ENCODE measurements at places on chromosomes 3 and 15.

DNA sequence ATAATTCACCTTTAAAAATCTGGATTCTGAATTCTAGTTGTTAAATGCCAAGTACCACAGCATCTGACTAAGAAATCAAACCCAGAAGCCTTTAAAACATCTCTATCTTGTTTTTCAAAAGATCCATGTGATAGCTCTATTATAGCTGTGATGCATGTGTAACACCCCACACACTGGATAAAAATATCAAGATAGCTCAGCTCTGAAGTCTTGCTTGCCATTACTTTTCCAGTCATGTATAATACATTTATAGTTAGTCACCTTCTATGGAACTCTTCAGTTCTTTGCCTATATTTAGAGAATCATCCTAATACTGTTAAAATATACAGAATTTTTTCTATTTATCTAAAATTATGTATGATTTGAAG lies 11.6 kb downstream of the ARPP19 start:
- ATAC-seq, result no peak

DNA sequence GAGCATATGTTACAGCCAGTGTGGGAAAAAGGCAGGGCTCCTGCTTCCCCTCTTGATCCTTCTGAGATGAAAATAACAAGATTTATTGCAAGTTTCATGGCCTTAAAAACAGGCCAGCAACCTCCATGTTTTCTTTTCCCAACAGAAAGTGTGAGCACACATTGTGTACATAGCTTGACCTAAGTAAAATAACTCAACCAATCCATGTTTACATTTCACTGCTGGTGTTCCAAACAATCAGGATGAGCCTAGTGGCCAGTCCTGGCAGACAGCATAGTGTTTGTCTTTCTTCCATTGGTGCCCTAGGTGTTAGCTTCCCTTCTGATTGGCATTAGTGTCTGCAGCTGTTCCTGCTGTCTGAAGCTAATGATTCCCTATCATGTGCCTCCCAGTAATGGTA lies 847.7 kb downstream of the EPHA3 start:
- ATAC-seq, result no peak

DNA sequence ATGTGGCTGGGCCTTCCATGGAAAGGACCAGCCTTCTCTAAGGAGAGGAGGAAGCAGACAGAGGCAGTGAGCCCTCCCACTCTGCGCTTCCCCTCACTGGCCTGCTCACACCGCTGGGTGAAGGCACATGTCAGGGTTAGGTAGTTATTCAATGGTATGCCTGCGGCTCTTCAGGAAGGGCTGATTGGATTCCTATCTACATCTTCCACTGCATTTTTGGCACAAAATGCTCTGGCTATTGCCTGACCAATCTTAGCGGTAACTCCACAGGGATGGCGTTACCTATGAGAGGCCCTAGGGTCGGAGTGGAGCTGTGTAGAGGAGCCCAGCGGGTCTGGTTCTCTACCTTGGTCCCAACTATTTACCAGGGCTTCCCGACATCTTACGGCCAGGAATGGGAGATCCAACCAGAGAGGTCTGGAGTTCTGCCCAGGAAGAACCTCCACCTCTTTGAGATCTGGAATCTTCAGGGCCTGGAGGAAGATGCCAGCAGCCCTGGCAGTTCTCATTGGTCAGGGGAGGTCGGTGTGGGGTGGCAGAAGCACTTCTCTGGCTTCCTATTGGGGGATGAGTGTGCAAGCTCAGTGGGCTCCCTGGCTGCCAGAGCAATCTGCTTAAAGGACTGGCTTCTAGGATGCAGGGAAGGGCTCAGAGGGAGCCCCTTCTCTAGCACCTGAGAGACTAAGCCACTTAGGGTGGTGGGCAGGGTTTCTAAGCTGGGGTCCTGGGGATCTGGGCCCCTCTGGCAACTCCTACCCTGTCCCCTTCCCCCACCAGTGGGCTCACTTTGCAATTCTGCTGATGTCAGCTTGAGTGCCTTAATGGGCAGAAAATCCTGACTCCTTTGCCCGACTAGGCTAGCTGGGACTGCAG lies 24.3 kb downstream of the SNX33 start:
- no peak for ATAC-seq

GRCh38 chr3:67334588-67334987 lies 319.8 kb downstream of the SUCLG2 start:
- no peak for ATAC-seq

GRCh38 chr3:62809369-62809768 lies 65.8 kb downstream of the CADPS start:
- no peak for ATAC-seq

- ATAC-seq, result no peak
These were observed 524.9 kb downstream of the ZNF385D start for GRCh38 chr3:21226086-21226485.

- no peak for ATAC-seq
These were observed 48.4 kb upstream of the SPPL2A start for GRCh38 chr15:50813865-50814264.

- ATAC-seq, result no peak
These were observed 194.6 kb upstream of the SLC2A2 start for GRCh38 chr3:171221104-171221503.

DNA sequence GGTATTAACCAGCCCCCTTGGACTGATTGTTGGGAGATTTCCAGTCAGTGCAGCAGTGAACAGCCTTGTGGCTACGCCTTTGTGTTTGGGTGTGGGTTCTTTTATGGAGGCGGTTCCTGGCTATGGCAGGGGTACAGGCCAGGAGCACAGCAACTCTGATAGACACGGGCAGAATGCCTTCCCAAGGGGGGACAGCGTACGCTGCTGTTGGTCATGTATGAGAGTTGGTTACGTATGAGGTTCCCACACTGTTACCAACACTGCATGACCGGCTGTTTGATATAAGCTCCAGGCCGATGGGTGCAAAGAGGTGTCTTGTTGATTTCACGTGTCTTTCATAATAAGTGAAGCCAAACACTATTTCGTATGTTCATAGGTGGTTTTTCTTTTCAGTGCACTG lies 187.8 kb downstream of the NSMCE3 start:
- no peak for ATAC-seq

Measured in gastroesophageal sphincter (tissue), 4 donors.